ENCODE measurements at places on chromosomes 12 and 14.

GRCh38 chr12:110688446-110689280 lies at the start of gene HVCN1:
Gene HVCN1, minus strand, starts transcription at chr12:110689115. Its CDS starts 5,870 bp downstream, at chr12:110683245.
- DNase-seq: no peak

DNA sequence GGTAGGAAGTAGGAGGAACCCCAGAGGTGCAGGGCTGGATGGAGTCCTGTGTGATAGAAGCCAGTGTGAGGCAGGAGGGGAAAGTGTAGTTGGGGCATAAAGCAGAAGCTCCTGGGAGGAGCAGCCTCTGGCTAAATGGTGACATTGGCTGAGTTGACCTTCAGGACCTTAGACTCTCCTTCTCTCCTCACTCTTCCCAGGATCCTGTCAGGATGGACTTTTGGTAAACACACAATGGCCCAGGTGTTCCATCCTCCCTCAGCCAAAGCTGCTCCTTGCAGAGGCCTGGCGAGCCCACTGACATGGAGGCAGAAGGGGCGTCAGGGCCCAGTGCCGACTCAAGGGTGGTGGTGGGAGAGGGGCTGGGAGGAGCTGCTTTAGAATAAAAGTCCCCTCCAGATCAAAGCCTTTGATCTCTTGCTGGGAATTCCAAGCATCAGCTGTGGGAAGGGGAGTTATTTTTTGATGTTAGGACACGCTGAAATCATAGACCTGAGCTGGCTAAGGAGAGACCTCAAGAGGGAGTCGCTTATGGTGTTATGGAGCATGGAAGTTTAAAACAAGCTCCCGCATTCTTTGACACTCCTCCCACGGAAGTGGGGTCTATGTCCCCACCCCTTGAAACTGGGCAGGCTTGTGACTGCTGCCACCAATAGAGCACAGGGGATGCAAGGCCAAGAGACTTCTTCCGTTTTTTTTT lies 44.1 kb downstream of the SMIM41 start:
- no peak for DNase-seq

- DNase-seq: no peak
Observed at GRCh38 chr12:110836291-110836690, 10.5 kb upstream of the CCDC63 start.

DNA sequence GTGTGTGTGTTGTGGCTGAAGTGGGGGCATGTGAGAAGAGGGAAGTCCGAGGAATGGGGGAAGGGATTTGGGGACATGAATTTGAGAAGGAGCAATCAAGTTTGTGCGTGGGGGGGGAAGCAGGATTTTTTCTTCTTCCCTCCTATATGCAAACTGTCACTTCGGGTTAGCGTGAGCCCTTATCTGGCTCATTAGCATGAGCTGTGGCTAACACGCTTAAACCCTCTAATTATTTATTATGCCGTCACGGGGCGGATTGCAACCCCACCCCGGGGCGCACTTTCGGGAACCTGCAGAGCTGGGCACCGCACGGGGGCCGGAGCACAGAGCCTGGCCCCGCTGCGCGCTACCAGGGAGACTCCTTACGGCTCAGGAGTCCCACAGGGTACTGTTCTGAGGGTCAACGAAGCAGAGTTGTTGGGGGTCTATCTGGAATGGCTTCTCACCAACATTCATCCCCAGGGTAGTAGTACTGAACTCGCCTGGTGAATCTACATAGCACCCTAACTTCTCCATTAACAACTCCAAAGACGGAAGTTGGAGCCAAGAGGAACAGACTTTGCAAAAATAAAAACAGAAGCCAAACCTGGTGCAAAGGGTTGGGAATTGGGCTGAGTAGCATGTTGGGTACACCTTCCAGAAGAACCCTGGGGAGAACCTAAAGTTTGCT lies 6.4 kb upstream of the ASCL1 start:
- DNase-seq: no peak

DNA sequence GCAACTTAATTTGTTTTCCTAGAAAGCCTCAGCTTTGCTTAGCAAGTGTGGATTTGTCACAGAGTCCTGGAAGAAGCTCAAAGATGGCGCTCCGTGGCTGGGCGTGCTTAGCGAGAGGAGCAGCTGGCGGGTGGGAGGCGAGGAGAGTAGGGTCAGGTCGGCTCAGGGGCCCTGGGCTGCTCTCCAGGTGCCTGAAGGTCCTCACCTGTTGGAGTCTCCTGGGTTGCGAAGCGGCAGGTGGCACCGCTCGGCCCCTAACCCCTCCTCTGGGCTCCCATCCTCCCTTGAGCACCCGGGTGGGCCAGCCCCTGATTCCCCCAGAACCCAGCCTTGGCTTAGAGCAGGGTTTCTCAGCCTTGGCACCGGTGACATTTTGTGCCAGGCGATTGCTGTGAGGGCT lies 25.1 kb downstream of the LRTM2 start:
- DNase-seq: no peak

DNA sequence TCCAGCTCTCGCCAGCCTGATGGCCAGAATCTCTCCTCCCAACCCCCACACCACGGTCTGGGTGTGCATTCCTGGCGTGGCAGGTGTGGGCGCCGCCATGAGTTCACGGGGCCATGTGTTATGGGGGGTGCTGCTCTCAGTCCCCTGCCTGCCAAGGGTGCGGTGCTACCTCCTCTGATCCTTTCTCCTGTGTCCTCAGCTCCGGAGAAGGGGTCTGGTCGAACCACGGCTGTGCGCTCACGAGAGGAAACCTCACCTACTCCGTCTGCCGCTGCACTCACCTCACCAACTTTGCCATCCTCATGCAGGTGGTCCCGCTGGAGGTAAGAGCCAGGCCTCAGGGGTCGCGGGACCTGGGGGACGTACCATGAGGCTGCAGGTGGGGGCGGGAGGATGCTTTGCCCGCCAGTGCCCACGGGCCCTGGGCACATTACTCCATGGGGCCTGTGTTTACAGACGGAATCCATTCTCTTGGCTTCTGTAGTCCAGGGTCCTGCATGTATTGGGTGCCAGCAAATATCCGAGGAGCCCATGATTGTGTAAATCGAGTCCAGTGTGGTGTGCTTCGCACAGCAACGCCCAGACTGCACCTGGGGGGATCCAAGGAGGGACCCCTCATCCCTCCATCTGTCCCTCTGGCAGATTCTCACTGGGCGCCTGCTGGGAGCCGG lies 130.8 kb downstream of the ADGRD1 start:
- no peak for DNase-seq
